ENCODE measurements at places on chromosomes 3 and 15.

DNA sequence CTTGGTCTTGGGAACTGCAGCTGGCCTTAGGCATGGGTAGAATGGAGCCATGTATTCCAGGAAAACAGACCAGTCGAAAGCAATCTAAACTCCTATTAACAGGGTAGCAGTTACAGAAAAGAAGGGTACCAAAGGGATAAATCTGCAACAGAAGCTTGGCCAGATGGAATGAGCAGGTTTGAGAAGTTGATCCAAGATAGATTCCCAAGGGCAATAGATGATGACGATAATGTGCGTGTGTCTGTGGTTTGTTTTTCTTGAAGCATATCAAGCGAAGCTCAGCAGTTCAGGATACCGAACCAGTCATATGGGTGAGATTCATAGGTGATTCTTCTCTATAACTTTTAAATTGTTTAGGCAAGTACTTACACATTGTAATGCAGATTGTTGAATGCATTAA, 203.8 kb upstream of the SEMA6D start:
- no peak for DNase-seq

DNA sequence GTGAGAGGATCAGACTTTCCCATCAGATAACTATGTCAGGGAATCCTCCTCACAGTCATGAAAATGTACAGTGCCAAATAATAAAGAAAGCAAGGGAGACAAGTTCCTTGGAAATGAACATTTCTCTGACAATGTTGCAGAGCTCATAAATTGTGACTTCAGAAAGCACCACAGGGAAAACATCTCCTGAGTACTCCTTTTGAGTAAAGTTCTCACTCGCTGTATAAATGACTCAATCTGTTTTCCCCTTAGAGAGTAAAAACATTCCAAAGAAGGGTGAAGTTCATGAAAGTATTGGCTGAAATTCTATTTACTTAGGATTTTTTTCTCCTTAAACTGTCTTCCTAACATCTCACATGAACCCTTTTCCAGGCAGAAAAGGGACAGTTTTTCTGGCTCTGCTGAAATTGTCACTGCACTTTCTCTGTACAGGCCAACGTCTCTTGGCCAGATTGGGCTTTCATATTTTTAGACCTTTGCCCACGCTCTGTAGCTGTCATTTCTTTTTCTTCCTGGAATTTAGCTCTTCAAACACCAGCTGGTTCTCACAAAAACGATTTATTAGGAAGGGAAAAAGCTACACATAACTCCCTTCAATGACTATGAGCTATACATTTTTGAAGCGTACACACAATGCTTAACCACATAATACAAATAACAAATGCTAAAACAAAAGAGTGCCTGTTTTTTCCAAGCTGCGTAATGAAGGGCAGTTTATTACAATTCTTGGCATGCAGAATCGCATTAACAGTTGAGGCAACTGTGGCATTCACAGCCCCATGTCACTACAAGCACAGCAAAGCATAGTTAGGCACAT, 216.1 kb downstream of the ATP8B4 start:
- no peak for DNase-seq

DNA sequence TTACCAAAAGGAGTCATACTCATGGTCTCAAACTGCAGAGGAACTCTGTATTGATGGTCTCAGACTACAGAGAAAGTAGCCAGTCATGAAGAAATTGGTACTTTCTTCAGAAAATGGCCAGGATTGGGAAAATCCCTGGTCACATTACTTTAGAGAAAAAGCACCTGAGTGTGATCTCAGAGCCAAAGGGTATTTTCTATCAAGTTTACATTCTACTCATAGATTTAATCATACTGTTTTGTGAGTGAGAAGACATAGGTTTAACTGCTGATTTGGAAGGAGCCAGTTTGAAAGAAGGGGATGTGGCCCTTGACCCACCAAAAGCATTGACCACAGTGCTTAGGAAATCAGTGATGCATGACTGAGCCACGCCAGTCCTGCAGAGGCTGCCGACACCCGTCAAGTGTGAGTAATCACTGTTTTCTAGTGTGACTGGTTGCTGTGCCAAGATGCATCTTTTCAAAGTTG, 203.6 kb downstream of the AKAP13 start:
- DNase-seq = no peak

DNA sequence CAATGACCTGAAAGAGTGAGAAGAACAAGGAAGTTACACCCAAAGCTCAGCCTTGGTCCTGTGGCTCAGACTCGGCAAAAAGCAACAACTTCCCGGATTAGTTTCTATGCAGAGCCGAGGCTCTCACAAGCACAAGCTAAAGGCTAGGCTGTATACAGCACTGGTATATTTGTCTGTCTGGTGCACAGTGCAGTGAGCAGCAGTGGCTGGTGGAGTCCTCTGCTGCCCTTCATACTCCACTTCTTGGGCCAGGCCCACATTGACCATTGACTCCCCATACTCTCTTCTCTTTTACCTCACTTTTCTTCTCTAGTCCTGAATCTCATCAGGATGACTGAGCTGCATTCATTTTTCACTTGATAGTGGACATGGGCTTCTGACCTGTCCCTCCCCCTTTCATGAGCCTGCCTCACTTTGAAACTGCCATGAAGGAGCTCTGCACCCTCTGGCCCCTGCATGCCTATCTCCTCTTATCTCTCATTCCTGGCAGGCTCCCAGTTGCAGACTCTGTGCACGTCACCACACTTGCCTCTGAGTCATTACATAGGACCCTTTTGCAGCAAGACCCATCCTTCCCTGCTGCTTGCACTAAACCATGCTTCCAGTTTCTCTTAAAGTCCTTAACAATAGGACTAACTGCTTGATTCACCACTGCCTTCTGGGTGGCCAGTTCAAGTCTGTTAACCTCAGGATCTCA, 379.3 kb downstream of the NTRK3 start:
- DNase-seq = no peak

- no peak for DNase-seq
These were observed 51.8 kb downstream of the ABI3BP start for GRCh38 chr3:100941451-100941850.

- DNase-seq = no peak
These were observed 566 bp upstream of the MKRN3 start for GRCh38 chr15:23564821-23565394.

DNA sequence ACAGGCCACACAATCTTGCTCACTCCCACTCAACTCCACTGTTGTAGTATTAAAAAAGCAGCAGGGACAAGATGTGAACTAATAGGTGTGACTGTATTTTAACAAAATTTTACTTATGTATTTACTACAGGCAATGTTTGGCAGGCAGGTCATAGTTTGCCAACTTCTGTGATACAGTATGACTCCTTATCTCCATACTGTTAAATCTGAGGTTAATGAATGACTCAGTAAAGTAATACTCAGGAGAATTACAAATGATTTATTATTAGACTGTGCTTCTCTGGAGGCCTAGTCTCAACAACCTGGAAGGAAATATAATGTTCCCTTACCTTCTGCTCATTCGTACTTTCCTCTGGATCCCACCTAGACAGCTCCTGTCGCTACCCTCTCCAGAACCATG, 258.6 kb upstream of the KCNMB2 start:
- DNase-seq = no peak

GRCh38 chr3:115518100-115518852, 105.0 kb upstream of the GAP43 start:
- no peak for DNase-seq

DNA sequence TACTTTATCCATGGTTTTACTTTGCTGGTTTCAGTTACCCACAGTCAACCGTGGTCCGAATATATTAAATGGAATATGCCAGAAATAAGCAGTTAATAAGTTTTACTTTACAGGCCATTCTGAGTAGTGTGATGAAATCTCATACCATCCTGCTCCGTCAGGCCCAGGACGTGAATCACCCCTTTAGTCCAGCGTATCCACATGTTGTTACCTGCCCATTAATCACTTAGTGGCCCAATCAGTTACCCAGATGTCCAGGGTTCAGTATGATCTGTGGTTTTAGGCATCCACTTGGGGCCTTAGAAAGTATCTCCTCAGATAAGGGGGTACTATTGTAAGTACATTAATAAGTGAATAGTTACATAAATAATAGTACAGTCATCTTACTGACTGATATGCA, 88.0 kb downstream of the TTBK2 start:
- no peak for DNase-seq

GRCh38 chr3:82636177-82636576, 874.7 kb upstream of the GBE1 start:
- DNase-seq = no peak

- no peak for DNase-seq
These were observed 69.6 kb downstream of the ASB7 start for GRCh38 chr15:100671858-100672543.

DNA sequence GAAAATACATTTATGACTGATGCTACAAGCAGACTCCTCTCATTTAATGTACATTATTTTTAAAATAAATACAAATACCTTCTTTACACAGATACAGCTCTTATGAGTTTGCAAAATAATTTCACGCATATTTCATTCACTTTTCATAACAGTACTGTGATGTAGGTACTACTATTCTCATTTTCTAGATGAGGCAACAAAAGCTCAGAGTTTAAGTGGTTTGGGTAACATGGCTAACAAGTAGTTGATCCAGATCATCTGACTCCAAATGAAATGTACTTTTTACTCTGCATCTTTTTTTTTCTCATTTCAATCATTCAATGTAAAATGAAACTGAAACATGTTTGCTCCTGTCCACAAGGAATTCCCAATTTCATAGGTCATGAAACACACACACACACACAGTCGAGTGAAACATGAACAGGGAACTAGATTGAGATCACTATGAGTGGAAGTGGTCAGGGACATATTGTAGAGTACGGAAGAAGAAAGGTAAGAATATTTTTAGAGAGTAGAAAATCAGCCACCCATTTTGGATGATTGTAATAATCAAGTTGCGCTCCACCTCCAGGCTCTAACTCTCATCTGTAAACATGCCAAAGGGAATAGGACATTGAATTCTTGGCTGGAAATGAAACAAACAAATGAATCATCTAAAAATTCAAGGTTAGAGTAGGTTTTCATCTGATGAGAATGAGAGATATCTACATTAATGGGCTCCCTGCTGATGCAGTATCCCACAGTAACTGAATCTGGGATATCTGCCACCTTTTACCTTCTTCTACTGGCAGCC, 92.4 kb downstream of the CLDN1 start:
- DNase-seq = no peak

DNA sequence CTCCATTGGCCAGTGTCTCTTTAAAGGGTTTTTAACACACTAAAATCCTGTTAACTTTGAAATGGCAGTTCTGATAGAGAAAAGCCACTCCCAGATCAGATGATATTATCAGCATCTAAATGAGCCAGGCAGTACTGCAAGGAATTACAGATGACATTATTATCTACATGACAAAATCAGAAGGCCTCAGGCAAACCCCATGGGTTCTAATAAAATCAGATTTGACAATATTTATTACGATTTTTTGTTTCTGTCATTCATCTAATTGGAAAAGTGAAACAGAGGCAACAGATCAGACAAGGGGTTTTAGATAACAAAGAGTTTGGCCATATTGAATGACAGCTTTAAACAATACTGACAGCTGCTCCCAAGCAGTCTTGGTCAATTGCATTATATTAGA, 112.7 kb downstream of the FEZF2 start:
- DNase-seq = no peak

- DNase-seq = no peak
These were observed 124.2 kb downstream of the SHQ1 start for GRCh38 chr3:72724070-72724469.

DNA sequence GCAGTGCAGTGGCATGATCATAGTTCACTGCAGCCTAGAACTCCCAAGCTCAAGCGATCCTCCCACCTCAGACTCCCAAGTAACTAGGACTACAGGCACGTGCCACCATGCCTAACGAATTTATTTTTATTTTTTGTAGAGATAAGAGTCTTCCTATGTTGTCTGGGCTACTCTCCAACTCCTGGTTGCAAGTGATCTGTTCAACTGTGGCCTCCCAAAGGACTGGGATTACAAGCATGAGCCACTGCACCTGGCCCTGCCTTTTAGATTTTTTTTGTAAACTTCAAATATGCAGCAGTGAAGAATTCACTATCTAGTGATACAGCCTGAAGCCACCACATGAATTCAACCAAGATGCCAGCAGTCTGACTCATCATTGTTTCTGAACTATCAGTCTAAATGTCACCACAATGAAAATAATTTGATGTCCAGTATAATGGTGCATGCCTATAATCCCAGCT, 32.7 kb downstream of the UBXN7 start:
- no peak for DNase-seq

- DNase-seq = no peak
These were observed 78.8 kb downstream of the TLE3 start for GRCh38 chr15:70018646-70019600.

- DNase-seq = no peak
These were observed 942.5 kb downstream of the ROBO1 start for GRCh38 chr3:78825118-78825857.

GRCh38 chr3:88009066-88009465, 49.7 kb downstream of the CGGBP1 start:
- no peak for DNase-seq

DNA sequence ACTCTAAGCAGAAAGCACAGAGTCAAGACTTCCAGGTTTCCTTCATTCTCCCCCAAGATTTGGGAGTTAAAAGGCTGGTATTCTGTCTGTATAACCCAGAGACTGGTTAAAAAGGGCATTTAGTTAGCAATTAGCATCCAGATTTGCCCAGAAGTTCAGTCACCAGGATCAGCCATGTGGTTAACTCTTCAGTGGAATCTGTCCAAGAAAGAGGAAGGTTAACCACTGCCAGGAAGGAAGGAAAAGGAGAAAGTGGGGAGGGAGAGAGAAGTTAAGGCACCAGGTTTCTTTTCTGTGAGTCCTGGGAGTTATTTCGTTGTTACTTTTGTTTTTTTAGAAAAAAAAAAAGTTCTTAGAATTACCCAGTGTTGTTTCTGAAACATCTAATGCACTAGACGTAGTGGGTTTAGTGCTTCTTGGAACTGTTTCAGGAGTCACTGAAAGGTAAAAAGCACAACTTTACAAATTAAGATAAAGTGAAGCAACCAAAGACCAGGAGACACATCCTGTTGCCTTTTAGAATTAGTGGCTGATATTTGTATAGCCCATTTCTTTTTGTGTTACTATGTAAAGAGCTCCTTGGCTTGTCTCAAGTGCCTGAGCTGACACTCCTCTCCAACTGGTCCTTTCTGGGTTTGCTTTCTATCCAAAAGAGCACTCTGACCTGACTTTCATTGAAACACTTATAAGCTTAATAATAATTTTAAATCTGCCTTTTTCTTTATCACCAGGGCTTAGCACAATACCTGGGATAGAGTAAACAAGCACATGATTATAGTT, 128.6 kb downstream of the ABI3BP start:
- no peak for DNase-seq

DNA sequence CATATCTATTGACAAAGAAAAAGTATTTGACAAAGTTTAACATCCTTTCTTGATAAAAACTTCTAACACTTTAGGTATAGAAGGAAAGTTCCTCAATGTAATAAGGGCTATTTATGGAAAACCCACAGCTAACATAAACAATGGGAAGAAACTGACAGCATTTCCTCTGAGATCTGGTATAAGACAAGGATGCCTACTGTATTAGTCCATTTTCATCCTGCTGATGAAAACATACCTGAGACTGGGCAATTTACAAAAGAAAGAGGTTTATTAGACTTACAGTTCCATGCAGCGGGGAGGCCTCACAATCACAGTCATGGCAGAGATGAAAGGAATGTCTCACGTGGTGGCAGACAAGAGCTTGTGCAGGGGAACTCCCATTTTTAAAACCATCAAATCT, 17.8 kb upstream of the CLDN1 start:
- no peak for DNase-seq

GRCh38 chr3:195450731-195451229, 8.0 kb upstream of the ACAP2 start:
- DNase-seq = no peak

GRCh38 chr3:34352778-34353331, 554.4 kb downstream of the PDCD6IP start:
- no peak for DNase-seq
